Motor neuron (in vitro differentiated cells): ENCODE measurements at places on chromosomes 1 and 21.
A peak's percentile ranks its signal among the peaks of the same experiment; 100 is the strongest.

DNA sequence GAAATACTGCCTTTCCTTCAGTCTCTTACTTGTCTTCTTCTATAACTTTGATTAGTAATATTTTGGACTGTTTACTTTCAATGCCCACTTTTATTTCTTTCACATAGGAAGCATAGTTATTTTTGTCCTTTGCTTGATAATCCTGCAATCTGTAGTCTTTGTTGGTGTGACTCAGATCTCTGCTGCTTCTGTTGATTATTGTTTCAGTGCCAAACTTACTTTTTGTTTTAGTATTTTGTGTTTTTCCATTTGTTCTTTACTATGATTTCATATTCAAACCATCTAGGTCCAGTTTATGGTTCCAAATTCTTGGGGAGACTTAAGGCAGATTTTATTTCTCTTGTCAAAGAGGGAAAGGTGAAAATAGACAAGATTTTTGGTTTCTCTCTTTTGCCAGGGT lies 399.9 kb downstream of the HLX start:
- ATAC-seq, result no peak

DNA sequence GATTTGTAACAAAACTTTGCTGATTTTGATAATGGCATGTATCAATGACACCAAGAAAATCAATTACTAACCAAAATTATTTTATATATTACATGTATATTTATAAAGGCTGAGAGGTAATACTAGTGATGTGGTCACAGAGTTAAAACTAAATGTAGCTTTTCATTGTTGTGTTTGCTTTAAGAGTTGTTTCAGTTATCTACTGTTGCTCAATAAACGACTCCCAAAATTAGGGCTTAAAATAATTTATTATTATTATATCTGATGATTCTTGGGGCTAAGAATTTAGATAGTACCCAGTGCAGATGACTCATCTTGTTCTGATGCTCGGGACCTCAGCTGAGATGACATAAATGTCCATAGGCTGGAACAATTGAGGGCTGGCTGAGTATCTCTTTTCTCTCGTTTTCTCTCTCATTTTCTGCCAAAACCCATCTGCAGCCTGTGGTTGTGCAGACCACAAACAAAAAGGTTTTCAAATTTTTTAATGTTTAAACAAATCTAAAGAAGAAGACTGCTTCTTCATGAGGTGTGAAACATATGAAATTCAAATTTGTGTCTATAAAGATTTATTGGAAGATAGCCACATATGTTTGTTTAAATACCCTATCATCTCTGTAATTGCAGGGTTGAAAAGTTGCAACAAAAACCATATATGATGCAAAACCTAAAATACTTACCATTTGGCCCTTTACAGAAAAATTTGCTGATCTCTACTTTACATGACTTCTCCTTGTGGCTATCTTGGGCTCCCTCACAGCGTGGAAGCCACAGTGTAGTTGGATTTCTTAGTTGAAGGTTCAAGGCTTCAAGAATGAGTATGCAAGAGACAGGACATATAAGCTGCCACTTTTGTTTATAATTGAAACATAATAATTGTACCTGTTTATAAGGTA lies 14.8 kb upstream of the PTPRC start:
- no peak for ATAC-seq

GRCh38 chr1:218741852-218742251 lies 396.7 kb downstream of the TGFB2 start:
- no peak for ATAC-seq

DNA sequence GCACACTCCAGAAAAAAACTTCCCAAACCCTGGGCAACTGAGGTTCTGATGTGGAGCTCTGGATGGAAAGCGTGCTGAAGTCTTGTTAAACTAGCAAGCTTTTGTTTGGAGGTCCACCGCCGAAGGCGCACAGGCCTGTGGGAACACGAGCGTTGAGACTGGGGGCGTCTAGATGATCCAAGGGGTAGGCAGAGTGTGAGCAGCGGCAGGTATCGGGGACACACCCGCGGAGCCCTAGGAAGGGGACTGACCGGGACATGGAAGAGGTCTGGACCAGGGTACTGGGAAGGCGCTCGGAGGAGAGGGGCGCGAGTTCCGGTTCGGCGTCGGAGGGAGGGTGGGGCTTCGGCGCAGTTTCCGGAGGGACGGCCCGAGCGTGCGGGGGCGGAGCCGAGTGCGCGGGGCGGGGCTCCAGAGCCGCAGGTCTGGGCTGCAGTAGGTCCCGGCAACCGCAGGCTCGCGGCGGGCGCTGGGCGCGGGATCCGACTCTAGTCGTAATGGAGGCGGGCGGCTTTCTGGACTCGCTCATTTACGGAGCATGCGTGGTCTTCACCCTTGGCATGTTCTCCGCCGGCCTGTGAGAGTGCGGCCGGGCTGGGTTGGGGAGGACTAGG lies at the start of gene SLC50A1:
Gene SLC50A1, plus strand, starts transcription at position 438 of the 614 bp plus-strand sequence. Its CDS starts 60 bp downstream, at position 498.
- peak; percentile 89 for ATAC-seq

- no peak for ATAC-seq
These were observed 92.5 kb upstream of the FMN2 start for GRCh38 chr1:239999170-239999569.

GRCh38 chr1:68291688-68292384 lies 59.5 kb upstream of the WLS start:
- no peak for ATAC-seq

DNA sequence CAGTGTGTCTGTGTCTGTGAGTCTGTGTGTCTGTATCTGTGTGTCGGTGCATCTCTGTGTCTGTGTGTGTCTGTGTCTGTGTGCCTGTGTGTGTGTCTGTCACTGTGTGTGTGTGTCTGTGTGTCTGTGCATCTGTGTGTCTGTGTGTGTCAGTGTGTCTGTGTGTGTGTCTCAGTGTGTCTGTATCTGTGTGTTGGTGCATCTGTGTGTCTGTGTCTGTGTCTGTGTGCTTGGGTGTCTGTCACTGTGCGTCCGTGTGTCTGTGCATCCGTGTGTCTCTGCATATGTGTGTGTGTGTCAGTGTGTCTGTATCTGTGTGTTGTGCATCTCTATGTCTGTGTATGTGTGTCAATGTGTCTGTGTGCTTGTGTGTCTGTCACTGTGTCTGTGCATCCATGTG lies 44.7 kb upstream of the POFUT2 start:
- ATAC-seq, result no peak

DNA sequence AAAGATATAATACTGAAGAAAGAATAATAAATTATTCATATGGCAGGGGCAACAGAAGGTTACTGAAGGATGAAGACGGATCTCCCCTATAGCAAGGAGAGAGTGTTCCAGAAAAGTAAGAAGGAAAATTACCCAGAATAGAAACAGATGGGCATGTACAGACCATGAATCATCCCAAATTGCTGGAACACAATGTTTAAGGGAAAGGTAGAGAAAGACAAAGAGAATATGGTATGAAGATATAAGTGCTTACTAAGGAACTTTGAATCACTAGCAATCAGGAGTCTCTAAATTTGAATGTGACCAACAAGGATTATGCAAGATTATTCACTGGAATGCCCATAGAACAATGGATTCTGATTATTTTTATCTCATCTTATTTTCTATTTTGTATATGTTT lies 375.4 kb downstream of the COL11A1 start:
- no peak for ATAC-seq

DNA sequence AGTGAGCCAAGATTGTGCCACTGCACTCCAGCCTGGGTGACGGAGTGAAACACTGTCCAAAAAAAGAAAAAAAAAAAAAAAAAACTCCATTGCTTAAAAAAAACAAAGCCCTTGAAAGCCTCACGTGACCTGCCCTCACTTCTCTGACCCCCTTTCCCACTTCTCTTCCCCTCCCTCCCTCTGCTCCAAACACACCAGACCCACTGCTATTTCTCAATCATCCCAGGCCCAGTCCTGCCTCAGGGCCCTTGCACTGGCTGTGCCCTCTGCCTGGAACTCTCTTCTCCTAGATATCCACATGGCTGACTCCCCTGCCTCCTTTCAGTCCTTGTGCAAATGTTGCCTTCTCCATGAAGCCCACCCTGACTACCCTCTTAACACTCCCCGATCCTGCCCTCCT lies 45.4 kb upstream of the TARDBP start:
- ATAC-seq, result no peak

DNA sequence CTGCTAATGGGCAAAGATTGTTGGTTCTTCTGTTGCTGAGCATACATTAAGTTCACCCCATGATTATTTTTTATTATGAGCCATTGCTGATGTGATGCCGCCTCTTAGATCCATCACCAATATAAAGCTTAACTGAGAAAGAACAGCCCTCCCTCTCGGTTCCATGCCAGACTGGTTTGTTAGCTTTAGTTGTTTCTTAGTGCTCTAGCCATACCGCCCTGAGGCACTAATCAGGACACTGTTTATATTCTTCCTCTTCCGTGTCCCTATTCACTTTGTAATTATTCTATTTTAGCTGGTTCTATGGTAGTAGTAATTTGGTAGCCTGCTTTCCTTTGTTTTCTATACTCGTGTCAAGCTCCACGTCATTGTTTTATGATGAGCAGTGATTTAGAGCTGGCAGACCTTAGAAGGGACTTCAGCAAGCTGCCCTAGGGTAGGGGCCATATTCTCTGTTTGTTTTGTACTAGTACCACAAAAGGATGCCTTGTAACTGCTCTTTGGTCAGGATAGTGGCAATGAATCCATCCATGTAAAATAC lies 27.3 kb upstream of the PDPN start:
- no peak for ATAC-seq

DNA sequence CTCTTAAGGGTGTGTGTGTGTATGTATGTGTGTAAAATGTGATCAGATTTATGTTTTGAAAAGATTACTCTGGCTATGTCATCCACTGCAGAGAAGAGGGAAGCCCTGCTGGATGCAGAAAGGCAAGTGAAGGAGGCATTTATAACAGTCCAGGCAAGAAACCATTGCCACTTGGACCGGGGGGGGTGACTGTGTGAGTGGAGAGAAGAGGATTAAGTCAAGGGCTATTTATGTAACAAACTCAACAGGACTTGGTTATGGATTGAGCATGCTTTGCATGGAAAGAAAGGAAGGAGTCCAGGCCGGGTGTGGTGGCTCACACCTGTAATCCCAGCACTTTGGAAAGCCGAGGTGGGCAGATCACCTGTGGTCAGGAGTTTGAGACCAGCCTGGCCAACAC lies 143.0 kb downstream of the URB2 start:
- no peak for ATAC-seq

DNA sequence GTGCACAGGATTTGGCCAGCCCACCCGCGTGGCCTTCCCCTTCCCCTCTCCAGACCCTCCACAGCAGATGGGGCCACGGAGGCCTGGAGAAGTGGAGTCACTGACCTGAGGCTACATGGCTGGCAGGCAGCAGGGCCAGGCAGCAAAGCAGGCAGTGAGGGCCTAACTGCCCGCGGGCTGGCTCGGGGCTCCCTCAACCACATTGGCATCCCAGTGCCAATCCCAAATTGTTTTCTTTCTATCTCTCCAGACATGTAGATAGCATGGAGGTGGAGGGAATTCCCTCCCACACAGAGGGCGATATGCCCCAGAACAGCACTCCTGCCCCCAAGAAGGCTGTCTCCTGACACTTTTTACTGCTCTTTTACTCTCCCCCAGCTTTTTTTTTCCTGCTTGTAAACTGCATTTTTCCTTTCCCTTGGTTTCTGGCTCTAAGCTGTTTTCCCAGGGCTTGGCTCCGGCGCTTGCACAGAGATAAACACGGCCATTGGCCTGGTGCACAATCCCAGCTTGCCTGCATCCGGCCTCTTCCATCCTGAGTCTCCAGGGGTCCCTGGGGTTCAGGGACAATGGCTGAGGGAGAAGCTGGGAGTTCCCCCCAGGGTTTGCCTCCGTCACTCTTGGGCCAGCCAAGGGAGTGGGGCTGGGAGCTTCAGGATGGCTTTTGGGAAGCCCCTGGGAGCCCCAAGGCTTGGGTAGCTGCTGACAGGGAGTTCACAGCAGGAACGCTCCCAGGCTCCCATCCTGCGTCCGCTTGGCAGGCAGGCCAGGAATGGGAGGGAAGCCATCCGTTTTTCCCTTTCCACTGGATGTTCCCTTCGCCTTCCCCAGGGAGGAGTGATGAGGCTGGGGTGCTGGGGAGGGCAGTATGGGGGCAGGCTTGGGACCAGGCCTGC lies 7.0 kb downstream of the EPHX1 start:
- ATAC-seq, result peak; percentile 7

DNA sequence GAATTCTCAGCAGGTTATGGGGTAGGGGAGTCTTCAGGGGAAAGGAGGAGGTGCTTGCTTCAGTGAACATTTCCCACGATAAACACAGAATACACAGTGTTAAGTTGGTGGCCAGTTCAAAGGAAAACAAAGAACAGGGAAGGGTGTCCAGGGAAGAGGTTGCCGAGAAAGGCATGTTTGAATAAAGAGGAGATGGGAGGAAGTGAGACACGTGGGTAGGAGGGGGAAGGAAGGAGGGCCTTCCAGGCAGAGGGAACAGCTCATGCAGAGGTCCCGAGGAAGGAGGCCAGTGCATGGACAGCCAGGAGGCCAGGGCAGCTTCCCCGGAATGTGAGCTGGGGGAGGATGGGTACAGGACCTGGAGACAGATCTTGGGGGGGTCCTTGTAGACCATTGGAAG lies 130.3 kb upstream of the TMEM51 start:
- no peak for ATAC-seq

GRCh38 chr1:184761969-184762485 lies 7.4 kb upstream of the EDEM3 start:
- no peak for ATAC-seq

GRCh38 chr1:225747566-225747965 lies 30.1 kb upstream of the SRP9 start:
- no peak for ATAC-seq

GRCh38 chr1:93056214-93056613 lies 22.9 kb upstream of the MTF2 start:
- ATAC-seq, result no peak

DNA sequence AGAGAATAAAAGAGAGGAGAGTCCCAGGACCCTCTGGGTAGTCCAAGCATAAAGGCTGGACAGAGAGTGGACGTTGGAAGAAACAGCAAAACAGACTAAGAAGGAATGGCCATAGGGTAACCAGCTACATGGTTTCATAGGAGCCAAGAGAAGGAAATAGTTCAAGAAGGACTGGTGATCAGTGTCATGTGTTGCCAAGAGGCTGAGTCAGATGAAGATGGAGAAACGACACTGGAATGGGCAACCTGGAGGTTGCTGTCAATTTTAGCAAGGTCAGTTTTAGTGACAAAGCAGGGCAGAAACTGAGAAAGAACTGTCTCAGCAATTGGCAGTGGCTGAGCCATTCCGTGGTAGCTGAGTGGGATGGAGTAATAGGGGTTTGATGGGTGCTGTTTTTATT lies 41.4 kb downstream of the HMGB4 start:
- no peak for ATAC-seq

GRCh38 chr1:168843401-168843800 lies 114.4 kb upstream of the DPT start:
- no peak for ATAC-seq

DNA sequence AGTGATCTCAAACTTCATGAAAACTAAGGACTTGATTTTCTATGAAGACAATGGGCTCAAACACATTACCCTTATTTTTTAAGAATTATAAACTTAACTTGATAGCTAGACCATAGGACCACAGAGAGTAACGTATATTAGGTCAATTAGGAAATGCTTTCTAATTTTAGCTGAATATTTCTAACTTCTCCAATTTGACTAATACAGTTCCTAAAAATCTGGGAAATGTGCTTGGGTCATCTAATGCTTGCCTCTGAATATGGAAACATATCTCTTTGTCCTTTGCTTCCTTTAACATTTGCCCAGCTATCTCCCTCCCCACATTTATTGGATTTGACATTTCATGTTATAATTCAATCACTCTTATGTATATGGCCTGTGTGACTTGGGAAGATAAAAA lies 141.4 kb downstream of the LHX8 start:
- no peak for ATAC-seq
